Frontal cortex (tissue), 4 donors: ENCODE measurements at places on chromosomes 2 and 18. TPM values are rescaled to one million over a fixed set of nuclear protein-coding genes. Genes with fewer than 3 reads are reported as not detected.

DNA sequence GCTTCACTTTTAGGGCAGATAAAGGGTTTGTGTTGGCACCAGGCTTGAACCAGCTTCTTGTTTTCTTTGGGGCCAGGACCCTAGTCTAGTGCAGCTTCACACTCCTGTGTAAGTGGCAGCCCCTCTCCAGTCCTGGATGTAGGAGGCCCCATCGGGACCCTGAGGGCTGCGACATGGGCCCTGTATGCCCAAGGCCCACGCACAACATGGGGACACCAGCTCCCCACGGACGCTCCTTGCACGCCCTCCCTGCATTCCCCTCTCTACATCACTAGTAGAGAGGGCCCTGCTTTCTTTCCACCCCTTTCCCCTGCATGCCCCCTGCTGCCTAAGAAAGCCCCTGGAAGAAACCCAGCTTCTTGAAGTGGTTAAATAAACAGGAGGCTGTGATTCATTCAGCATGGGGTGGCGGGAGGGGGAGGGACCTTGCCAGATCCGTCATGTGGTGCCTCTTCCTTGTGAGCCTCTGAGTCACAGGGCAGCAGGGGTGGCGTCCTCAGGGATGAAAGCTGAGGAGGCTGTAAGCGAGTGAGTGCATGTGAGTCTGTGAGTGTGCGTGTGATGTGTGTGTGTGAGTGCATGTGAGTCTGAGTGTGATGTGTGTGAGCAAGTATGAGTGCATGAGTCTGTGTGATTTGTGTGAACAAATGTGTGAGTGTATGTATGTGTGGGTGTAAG is 42.5 kb downstream of the COPS8 start:
- DNase-seq, result no peak

DNA sequence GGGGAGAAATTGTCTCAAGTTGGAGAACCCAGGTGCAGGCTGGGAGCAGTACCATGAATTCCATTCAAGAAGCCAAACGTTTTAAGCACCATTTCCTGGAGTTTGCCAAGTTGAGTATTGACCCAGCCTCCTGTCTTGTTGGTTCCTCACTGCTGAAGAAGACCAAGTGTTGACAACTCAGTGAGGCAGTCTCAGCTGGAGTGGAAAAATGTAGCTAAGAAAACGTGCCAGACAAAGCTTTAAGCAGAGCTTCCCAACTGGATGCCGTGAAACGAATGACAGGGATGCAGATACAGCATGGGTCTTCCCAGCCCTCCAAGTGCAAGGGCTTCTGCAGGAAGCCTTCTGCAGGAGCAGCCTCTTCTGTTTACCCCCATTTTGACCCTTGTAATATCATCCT is 778 bp upstream of the INPP1 start:
- no peak for DNase-seq

GRCh38 chr2:45343251-45344017 is 267.6 kb downstream of the SRBD1 start:
- DNase-seq, result no peak

DNA sequence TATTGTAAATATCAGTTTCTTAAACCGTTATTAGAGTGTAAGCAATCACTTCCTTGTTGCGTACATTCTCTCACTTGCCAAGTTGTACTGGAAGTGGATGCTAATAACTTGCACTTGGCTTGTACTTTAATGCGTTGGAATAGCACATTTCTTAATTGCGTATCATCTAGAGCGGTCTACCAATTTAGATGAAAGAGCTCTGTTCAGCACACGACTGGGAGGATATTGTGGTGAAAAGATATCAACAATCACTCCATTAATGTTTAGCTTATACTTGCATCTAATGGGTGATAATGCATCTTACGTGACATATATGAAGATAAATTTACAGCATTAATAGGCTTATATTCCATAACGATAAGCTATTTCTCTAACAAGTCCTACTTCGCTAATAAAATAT is 11.7 kb upstream of the TMEFF2 start:
- DNase-seq, result no peak

Gene XIRP2
- total RNA-seq, result 0.41 TPM

Gene ERLEC1
- total RNA-seq, result 54.2 TPM
